KBM-7 (cell line): ENCODE measurements at places on chromosomes 13 and 19.

DNA sequence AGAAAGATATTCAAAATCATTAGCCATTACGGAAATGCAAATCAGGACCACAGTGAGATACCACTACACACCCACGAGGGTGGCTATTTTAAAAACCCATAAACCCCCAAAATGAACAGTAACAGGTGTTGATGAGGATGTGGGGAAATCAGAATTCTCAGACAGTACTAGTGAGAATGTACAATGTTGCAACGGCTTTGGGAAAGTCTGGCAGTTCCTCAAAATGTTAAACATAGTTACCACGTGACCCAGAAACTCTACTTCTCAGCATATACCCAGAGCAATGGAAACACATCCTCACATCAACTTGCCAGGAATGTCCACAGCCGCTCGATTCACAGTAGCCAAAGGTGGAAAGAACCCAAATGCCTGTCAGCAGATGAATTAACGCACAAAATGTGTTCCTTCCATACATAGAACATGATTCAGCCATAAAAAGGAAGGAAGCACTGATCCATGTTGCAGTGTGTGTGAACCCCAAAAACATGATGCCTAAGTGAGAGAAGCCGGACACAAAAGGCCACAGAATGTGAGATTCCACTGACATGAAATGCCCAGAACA lies 7.0 kb downstream of the PLVAP start:
- DNase-seq = peak; percentile 83

DNA sequence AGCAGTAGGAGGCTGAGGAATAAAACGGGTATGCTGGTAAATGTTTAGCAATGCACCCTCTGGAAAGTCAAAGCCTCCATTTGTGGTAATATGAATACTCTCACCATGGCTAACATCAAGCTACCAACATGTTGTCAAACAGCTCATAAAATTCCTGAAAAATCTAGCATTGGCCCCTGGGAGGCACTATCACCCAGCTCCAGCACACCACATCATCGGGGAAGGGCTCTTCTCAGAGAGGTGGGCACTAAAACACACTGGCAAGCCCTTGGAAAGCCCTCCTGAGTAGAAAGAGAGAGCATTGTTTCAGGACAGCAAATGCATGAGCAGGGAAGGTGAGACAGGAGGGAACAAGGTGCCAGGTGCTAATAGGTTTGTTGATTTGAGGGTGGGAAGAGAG lies 53.9 kb upstream of the FLT1 start:
- DNase-seq = no peak

- DNase-seq = no peak
Observed at GRCh38 chr13:44125943-44126469, 246.3 kb downstream of the LACC1 start.

DNA sequence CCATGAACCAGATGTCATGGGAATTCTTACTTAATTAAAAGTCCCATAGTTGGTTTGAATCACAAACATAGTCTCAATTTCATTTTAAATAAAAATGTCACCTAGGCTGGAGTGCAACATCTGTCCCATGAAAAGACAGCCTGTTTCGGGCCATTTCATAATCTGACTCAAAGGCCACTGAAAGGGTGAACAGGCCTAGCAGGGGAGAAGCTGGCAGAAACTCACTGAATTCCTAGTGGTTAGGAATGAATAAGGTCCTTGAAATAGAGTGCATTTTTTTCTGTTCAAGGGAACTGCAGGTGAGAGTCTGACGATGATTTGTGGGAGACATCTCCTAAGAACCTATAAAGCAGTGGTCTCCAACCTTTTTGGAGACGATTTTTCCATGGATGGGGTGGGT lies 44.0 kb upstream of the PCCA start:
- no peak for DNase-seq
